ENCODE measurements at places on chromosomes 12 and 14.

DNA sequence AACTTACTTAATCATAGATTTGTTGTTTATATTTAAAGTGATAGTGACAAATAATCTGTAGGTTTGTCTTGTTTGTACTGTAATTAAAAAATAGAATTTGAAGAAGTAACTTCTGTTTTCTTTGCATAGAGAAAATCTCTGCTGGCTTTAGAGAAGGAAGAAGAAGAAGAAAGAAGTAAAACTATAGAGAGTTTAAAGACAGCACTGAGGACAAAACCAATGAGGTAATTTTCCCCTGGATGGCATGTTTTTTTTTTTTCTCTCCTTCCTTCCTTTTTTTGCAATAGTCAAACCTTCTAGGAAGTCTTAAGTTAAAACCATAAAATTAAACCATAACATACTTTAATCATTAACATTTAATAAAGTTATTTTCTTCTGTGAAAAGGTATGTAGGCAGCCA, 131.9 kb downstream of the DAAM1 start:
- DNase-seq = no peak

GRCh38 chr12:93536111-93536765, 36.2 kb upstream of the SOCS2 start:
- DNase-seq = no peak

DNA sequence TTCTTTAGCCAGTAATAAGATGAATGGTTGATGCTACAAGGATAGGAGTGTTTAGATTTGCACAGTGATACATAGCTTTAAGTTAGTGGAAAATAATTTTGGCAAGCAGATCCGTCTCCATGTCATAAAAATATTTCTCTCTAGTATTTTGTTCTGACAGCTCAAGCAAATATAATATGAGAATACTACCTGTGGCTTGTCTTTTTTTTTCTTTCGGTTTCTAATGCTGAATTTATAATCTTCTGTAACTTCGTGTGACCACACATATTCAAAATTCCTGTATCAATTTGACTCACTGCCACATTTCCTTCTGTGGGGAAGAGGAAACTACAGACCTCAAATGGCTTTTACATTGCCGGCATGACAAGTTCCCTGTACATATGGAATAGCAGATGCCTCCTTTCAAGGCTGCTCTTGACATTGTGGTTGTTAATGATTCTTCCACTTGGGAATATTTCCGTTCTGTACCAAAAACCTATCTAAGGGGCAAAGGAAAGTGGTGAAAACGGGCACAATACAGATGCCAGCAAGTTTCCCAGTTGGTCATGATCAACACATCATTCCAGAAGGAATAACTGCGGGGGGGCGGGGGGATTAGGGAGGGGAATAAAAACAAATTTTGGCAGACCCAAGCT, 103.6 kb upstream of the CCDC91 start:
- DNase-seq = no peak

- no peak for DNase-seq
Observed at GRCh38 chr12:100101000-100101399, 41.7 kb downstream of the BLTP3B start.

GRCh38 chr14:101948666-101949216, 15.6 kb upstream of the DYNC1H1 start:
- DNase-seq = no peak

- DNase-seq = no peak
Observed at GRCh38 chr12:15984097-15984800, 73.1 kb downstream of the DERA start.

- DNase-seq = peak; percentile 79
Observed at GRCh38 chr12:57124261-57124877, 3.9 kb upstream of the LRP1 start.

DNA sequence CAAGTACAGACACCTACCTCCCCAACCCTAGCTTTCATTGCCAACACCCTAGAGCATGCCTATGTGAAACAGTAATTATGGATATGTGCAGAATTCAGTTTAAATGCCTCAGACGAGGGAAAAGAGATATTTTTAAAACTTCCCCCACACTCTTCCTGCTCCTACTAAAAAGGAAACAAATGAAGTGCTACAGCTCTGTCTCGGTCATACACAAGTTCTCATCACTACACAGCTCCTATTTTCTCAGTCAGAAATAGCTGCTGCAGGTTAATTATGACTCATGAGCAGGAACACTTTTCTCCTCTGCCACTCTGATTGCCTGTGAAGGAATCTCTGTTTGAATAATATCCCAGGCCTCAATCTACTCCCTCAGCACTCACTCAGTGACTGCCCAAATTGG, 703.6 kb upstream of the FLRT2 start:
- DNase-seq = no peak

- DNase-seq = no peak
Observed at GRCh38 chr14:84492685-84493084, 1037.3 kb upstream of the FLRT2 start.

DNA sequence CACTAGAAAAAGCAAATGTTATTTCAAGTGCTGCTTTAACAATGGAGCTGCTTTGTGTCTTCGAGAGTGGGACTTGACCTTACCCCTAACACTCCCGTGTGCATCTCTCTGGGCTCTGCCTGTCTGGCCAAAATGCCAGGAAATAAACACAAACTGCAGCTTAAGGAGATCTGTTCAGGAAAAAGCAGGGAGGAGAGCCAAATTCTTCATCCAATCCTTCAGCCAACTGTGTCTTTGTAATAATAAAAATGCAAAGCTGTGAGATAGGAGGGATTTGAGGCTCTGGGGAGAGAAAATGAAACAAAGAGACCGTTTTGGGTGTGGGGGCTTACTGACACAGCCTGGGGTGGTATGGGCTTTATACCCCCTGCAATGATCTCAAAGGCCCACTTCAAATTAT, 85.8 kb upstream of the WSCD2 start:
- no peak for DNase-seq

- no peak for DNase-seq
Observed at GRCh38 chr12:3119192-3119755, 42.1 kb downstream of the TSPAN9 start.

DNA sequence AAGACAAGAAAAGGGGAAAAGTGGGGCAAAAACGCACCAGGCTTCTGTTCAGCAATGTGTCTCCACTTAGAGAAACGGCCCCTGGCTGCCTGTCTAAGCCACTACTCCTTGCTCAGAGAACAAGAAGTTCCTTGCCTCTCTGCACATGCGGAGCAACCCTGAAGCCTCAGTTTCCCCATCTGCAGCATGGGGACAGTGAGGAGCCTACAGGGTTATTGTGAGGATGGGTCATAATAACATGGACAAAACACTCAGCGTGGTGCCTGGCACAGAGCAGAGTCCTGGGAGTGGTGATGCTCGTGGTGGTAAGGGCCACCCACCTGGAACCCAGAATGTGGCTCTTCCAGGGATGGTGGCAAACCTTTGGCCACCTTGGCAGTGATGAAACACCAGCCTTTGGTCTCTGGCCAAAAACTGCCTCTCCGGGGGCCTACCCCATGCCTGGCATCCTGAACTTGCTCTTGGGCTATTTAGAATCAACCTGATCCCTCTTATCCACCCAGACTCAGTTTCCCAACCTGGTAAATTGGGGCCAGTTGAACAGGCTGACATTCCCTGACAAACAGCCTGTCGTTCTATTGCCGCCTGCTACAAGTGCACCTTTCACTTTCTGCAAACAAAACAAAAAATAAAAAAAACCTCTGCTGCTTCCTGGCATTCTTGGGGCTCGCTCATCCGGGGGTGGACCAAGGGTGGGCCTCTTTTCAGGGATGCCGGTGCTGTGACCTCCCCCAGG, 56.5 kb upstream of the DLK1 start:
- no peak for DNase-seq

DNA sequence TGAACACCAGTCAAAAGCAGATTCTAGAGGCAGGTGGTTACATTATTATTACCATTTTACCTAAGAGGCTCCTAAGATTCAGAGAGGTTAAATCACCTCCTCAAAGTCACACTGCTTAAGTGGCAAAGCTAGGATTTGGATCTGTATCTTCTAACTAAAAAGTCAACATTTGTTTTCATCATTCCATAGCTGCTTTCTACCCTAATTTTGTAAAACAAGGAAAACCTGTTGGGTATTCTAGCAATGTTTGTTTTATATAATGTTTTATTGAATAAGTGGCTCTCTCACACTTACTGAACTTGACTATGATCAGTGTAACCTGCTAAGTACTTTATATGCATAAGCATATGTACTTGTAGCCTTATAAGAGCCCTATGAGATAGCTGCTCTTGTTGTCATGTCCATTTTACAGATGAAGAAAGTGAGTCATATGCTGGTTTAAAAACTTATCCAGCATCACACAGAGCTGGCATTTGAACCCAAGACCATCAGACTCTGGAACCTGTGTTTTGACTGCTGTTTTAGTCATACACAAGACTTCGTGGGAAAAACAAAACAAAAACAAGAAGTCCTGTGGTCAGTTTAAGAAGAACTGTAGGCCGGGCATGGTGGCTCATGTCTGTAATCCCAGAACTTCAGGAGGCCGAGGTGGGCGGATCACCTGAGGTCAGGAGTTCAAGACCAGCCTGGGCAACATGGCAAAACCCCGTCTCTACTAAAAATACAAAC, 31.7 kb upstream of the EVL start:
- no peak for DNase-seq
